ENCODE measurements at places on chromosomes 2 and 18.

GRCh38 chr18:54916507-54916906 is 42.8 kb downstream of the CCDC68 start:
- DNase-seq = no peak

GRCh38 chr2:105397953-105398335 is 907 bp downstream of the FHL2 start:
- no peak for DNase-seq

GRCh38 chr2:172169611-172170010 is 66.9 kb upstream of the DLX2 start:
- DNase-seq = no peak

GRCh38 chr2:168203762-168204693 is 43.4 kb downstream of the STK39 start:
- DNase-seq = no peak

DNA sequence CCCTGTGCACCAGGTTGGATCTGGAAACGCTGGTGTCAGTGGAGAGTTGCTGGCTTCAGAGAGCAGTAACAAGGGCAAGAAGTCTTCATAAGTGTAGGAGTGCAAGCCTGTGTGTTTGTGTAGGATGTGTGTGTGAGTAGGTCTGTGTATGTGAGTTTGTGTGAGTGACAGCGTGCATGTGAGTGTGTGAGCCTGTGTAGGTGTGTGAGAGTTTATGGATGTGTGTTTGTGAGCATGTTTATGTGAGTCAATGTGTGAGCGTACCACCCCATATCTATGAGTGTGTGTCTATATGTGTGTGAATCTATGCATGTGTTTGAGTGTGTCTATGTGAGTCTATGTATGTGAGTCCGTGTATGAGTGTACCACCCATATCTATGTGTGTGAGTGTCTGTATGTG is 86.5 kb upstream of the ATG16L1 start:
- no peak for DNase-seq

- peak; percentile 32 for DNase-seq
Measured at GRCh38 chr18:74342416-74343043, 26.9 kb downstream of the C18orf63 start.

- DNase-seq = no peak
Measured at GRCh38 chr18:54183390-54183789, 41.1 kb downstream of the MBD2 start.

- DNase-seq = no peak
Measured at GRCh38 chr2:126804347-126804746, 94.3 kb upstream of the TEX51 start.

DNA sequence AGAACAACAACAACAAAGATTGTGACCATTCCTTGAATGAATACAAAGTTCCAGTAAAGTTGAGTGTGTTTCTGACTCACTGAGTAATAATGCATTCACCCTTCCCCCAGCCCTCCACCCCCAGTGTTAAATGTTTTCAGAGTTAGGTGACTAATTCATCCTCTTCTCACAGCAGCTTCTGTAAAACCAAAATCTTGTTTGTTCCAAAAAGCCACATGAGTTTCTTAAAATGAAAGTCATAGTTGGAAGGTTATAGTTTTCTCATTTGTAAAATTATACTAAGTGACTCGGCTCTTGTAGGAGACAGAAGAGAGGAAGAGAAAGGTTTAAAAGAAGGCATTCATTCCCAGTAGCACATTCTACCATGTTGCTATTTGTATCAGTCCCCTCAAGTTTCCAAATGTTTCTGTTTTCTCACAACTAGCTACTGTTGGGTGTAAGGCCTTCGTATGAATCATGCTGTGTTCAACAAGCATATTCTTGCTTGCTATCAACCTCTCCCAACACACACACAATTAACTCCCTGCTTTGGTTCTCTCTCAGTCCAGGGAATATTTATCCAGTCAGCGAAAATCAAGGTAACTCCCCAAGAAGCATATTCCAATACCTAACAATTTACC is 75.3 kb downstream of the MBD2 start:
- peak; percentile 11 for DNase-seq
